ENCODE measurements at places on chromosomes 13 and 19.
A peak's percentile ranks its signal among the peaks of the same experiment; 100 is the strongest.

GRCh38 chr13:112721198-112722104, 31.6 kb downstream of the ATP11A start:
- DNase-seq = no peak

DNA sequence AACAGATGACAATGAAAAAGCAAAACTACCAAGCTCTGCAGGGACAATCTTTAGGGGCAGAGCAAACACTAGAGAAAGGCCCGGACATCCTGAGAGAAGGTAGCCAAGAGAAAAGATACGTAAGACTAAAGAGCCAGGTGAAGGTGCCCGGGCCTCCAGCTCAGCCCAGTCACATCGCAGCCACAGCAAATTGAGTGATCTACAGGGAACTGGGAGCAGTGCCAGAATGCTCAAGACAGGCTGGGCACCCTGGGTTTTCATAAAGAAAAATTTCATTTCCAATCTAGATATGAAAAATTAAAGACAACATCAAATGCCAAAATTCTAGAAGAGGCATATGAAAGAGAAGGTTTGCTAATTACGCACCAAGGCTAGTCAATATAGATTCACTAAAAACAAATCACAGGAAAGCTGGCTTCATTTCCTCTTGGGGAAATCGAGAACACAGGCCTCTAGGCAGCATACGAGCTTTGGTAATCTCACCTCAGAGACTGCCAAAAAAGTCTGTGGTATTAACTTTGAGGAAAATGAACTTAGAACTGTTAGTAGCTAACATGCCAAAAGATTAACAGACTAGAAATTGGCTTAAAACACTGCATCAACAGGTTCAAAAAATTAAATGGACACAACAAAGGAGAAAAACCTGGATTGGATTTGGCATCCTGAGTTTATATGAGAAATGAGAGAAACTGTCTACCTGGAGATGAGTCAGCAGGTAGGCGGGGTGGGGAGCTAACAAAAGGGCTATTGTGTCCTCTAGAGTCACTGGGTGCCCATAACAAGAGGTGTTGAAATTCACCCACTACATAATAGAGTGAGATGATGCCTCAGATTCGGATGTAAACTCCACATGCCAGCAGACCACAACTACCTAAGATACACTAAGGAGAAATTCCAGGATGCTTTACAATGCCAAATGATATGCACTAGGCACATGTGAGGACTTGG, 6.6 kb downstream of the ANKRD10 start:
- DNase-seq = no peak

GRCh38 chr13:82058364-82058763, 1717.4 kb upstream of the SPRY2 start:
- DNase-seq = no peak

DNA sequence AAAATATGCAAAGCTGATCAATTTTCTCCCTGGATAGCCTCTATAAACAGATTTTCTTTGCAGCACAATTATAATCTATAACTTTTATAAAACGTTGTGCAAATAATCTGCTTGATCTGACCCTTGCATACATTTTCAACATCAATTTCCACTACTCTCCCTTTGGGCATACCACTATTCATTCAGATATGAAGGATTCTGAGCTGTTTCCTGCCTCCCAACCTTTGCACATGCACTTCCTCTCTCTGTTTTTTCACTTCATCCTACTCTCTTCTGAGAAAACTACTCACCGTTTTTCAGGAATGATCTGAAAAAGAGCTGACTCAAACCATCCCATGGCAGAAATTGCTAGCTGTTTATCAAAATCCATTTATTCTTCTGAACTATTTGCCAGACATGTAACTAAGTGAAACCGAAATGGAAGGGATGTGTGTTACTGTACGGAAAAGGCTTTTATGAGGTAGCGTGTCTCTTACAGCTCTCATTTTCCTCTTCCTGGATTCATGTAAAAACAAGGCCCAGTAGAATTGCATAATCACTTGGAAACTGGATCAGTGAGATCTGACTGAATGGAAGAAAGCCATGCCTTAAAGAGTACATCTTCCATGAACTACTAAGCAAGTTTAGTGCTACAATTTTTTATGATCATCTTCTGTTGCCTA, 1447.3 kb upstream of the MIR17HG start:
- no peak for DNase-seq

GRCh38 chr13:24684600-24684998, 4.4 kb downstream of the ATP12A start:
- DNase-seq = no peak

DNA sequence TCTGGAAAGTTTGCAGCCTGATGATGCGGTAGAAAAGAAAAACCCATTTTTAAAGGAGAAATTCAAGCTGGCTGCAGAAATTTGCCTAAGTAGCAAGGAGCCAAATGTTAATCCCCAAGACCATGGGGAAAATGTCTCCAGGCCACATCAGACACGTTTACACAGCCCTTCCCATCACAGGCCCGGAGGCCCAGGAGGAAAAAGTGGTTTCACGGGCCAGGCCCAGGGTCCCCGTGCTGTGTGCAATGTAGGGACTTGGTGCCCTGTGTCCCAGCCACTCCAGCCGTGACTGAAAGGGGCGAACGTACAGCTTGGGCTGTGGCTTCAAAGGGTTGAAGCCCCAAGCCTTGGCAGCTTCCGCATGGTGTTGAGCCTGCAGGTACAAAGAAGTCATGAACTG, 35.9 kb downstream of the ZNF627 start:
- no peak for DNase-seq

GRCh38 chr13:43838909-43839308, 40.6 kb downstream of the CCDC122 start:
- DNase-seq = no peak

GRCh38 chr19:46863818-46864629, 3.2 kb downstream of the ARHGAP35 start:
- no peak for DNase-seq

GRCh38 chr13:59345311-59345710, 818.4 kb downstream of the DIAPH3 start:
- DNase-seq = no peak

DNA sequence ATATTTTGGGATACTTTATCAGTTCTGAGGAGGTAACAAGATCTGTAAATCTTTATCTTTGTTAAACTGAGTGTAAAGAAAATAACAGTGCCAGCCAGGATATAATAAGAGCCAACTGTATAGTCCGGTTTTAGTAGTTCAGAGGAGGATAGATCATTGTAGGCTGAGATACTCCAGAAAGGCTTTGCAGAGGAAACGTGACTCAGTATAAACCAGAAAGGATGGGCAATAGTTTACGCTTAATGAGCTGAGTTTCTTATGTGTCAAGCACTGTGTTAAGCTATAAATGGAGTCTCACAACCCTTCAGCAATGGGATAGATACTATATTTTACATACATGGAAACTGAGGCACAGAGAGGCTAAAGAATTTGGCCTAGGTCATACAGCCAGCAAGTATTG, 3.8 kb downstream of the RFXAP start:
- DNase-seq = no peak

DNA sequence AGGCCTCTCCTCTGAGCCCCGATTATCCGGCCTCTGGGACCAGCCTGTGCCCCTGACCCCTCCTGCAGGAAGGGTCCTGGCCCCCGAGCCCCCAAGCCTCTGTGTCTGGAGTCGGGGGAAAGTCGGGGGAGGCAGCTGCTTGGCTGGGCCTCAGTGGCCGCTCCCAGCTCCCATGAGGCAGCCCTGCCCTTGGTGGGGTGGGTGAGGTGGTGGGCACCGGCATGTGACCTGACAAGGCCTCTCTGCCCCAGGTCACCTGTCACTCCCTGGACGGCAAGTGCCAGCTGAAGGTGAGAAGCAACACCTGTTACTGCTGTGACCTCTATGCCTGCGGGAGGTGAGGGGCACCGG, 41.5 kb downstream of the TMEM255B start:
- DNase-seq = no peak

GRCh38 chr13:113924184-113924901, 49.5 kb downstream of the C13orf46 start:
- DNase-seq = no peak

DNA sequence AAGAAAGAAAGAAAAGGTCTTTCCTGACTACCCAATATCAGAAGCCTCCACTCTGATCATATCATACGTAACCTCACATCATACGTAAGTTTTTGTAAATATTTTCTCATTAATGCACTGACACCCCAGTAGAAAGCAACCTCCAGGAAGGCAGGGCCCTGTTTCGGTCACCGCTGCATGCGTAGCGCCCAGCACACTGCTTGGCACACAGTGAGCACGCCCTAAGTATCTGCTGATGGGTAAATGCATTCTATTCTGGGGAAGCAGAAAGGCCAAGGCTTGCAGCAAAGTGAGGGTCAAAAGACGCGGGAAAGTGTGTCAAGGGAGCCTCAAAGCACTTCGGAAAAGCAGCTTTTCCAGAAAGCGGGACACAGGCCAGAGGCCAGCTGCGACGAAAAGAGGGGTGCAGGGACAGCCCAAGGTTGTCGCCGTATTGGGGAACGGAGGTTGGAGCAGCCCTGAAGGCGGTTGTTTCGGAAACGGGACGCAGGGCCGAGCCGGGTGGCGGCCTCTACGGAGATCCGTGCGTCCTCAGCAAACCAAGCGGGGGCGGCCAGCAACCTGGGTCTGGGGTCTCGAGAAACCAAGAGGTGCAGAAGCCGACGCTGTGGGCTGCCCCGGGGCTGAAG, 463 bp downstream of the SUGP1 start:
- no peak for DNase-seq

GRCh38 chr13:99376924-99377323, 69.7 kb upstream of the GPR183 start:
- no peak for DNase-seq

GRCh38 chr19:20273376-20273775, 106.4 kb downstream of the ZNF486 start:
- no peak for DNase-seq

- no peak for DNase-seq
These were observed 21.4 kb downstream of the MIR17HG start for GRCh38 chr13:91368676-91369440.

- DNase-seq = no peak
These were observed 68.1 kb downstream of the UFM1 start for GRCh38 chr13:38417727-38418126.

- DNase-seq = no peak
These were observed 188.2 kb upstream of the RNF113B start for GRCh38 chr13:98365302-98365701.

GRCh38 chr19:36377541-36378178, 1.3 kb downstream of the ZFP14 start:
- DNase-seq = peak; percentile 3

DNA sequence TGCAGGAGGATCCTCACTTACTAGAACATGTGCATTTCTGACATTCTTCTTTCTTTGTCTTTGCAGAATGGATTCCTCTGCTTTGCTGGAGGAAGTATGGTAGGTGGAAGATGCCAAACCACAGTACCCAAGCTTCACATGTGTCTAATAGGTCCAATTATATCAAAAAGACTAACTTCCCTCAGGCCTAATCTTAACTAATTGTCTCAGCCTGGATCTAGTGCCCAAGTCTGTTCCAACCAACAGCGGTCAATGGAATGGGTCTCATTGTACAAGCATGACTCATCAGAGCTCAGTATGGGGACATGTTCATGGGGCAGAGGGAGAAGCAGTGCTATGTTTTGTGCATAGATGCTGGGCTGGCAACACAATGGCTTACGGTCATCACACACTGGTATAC, 81.6 kb upstream of the CSNK1A1L start:
- no peak for DNase-seq

- no peak for DNase-seq
These were observed 16.8 kb downstream of the TM6SF2 start for GRCh38 chr19:19256072-19256969.

DNA sequence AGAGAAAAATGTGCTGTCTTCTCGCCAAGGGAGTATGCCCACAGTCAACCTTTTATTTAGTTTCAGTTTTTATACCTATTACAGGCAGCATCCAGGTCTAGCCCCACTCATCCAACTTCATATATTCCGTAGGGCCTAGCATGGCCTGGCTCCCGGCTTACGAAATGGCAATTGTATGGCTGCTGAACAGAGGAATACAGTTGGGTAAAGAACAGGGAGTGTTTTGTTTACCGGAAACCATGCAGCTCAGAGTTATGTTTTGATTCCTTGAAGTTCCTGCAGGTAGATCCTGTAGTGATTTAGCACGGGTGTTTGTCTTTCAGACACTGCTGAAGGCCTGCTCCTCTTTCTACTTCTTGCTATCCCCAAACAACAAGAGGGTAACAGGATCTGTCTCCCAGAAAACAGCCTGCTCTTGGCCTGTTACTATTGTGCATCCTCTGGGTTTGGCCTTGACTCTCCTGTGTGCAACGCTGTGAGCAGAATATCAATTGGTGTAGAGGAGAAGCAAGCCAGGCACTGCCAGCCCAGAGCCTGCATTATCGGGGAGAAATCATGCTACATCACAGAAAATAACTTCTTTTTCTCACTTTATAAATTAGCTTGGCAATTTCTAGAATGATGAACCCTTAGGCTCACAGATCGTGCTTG, 32.4 kb downstream of the OLFM4 start:
- DNase-seq = no peak

GRCh38 chr19:14166999-14167575, 30.7 kb upstream of the ASF1B start:
- DNase-seq = no peak

GRCh38 chr19:41595258-41595889, 19.4 kb downstream of the CEACAM21 start:
- DNase-seq = peak; percentile 52

- no peak for DNase-seq
These were observed 14.9 kb downstream of the ZIC2 start for GRCh38 chr13:99996381-99996973.

- DNase-seq = no peak
These were observed at the start of gene ICAM5 for GRCh38 chr19:10289836-10290356. TSS of gene ICAM5 (plus strand) at chr19:10289952. CDS start at chr19:10290044, 92 bp downstream.

DNA sequence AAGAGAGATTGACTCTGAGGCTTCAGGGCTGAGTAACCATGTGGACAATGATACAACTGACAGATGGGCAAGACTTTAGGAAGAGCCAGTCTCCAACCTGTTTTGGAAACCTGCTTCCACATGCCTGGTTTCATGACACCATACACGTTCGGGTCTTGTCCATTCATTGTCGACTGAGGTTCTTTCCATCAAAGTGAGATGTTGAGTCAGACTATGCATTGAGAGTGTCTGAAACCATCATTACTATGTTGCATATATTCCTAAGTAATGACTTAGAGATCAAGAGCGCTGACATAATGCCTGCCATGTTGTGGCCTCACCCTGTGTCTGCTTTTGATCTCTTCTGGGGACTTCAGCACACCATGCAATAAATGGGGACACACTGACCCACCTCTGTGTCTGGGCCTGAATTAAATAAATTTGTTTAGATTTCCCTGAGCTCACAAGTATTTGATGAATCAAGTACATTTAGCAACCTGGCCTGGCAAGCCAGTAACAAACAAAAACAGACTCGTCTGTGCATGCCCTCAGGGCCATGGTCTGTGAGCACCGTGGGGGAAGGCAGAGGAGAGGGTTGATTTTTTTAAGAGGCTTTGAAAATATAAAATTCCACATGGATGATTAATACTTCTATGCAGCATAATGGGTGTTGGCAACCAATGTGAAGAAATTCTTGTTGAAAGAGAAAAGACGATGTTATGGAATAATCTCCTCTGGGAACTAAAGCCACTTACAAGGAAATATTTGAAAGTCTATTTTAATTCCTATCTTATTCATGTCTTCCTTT, 49.9 kb upstream of the UBAC2 start:
- peak; percentile 1 for DNase-seq

- DNase-seq = no peak
These were observed 30.9 kb downstream of the MZT1 start for GRCh38 chr13:72696579-72696978.

- no peak for DNase-seq
These were observed 5.4 kb downstream of the KCTD4 start for GRCh38 chr13:45195421-45195820.

- DNase-seq = no peak
These were observed 372 bp upstream of the ZNF699 start for GRCh38 chr19:9309974-9310446.
